ENCODE measurements at places on chromosomes 4 and X. TPM values are rescaled to one million over a fixed set of nuclear protein-coding genes. Genes with fewer than 3 reads are reported as not detected.

DNA sequence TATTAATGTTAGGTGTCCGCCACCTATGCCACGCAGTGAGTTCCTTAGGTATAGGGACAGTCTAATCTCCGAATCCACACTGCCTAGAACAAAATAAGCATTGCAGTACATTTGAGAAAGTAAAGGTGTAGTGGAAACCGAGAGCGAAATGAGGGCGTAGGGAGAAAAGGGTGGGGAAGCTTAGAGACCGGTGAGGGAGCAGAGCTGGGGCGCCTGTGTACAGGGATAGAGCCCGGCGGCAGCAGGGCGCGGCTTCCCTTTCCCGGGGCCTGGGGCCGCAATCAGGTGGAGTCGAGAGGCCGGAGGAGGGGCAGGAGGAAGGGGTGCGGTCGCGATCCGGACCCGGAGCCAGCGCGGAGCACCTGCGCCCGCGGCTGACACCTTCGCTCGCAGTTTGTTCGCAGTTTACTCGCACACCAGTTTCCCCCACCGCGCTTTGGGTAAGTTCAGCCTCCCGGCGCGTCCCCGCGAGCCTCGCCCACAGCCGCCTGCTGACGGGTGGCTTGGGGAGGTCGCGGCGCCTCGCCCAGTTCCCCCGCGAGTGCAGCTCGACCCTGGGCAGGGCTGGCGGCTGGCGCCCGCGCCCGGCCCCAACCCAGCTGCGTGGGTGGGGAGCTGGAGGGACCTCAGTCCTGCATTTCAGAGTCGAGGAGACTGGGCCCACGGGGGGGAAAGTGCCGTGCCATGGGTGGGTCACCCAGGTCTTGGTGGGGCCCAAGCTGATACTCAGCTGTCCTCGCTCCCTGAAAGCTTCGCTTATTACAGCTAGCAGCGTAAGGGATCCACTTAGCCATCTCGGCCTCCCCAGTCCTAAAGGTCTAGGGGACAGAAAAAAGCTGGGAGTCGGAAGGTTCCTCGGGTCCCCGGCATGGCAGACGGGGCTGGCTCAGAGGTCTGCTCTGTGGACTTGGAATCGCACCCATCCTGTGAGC lies at the start of gene ANXA3:
Gene ANXA3 (plus strand): TSS at position 351 of the 932 bp plus-strand sequence. CDS start 2,704 bp downstream, outside the sequence.
- DNase-seq = peak; percentile 44

- no peak for DNase-seq
Measured at GRCh38 chrX:29044423-29045184, 457.4 kb downstream of the IL1RAPL1 start.

GRCh38 chr4:108060164-108060563 lies 70.5 kb downstream of the HADH start:
- peak; percentile 48 for DNase-seq

DNA sequence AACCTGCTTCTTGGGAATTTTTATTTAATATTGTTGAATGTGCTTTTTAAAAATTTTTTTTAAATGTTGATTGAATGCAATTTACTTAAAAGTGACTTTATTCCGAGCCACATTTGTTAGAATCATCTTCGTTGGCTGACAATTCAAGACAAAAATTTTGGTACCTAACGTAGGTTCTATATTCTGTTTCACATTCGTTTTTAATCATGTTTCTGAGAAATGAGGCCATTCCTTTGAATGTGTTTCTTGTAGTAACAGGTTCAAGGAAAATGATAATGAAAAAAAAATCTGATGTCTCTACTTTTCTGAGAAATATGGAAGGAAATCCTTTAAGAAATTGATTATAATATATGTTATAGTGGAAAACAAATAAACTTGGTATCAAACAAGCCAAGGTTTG lies 92.3 kb upstream of the DCLK2 start:
- no peak for DNase-seq

DNA sequence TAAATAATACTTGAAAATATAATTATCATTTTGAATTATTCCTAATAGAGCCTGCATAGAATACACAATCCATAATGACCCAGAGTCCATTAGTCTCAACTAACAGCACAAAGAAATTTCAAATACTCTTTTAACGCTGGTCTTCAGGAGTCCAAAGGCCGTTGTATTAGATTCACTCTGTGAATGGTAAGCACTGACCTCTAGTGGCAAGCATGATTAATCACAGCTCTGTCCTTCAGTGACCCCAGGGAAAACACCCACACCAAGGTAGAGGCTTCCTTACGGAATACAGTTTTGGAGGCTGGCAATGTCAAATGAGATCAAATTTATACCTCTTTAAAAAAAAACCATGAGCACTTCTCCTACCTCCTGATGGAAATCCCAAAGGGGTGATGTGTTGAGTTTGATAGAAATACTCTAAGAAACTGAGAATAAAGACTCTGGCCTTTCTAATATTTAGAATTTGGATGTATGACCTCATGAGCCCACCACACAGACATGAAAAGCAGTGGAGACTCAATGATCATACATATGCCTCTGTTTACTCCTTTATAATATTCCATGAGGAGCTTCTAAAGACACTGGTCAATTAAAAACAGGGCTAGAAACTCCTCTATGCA lies 147.2 kb upstream of the DKK2 start:
- DNase-seq = peak; percentile 80

The KLF8 gene
- polyA plus RNA-seq = 1.2 TPM

GRCh38 chrX:151386838-151387459 lies 10.1 kb upstream of the VMA21 start:
- DNase-seq = no peak

The ANOS1 gene
- not detected for polyA plus RNA-seq

DNA sequence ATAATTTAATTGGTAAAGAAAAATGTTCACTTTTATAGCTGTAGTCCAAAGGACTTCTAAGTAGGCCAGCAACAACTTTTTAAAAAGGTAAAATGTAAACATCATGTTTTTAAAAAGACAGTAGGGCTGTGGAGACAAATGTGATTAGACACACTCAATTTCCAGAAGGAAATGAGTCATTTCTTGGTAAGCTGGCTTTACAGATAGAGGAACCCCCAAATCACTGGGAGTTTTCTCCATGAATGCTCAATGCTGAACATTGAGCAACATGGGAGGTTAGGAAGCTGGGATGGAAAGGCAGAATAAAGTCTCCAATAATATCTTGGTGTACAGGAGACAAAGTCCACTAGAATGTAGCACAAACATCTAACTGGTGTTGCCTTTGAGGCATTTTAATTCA lies 121.3 kb downstream of the NWD2 start:
- no peak for DNase-seq

All from GM23248 (cell line).